GM23248 (cell line): ENCODE measurements at places on chromosomes 16 and 17. TPM values are rescaled to one million over a fixed set of nuclear protein-coding genes. Genes with fewer than 3 reads are reported as not detected.

The NTN1 gene
- polyA plus RNA-seq: 0.06 and 0.21 TPM in 2 replicates

The TOP2A gene
- 39.6 and 47.0 TPM in 2 replicates for polyA plus RNA-seq

The RAB11FIP4 gene
- polyA plus RNA-seq: 0.38 and 0.40 TPM in 2 replicates

The HOXB4 gene
- polyA plus RNA-seq: 0.54 and 1.2 TPM in 2 replicates

The WIPF2 gene
- polyA plus RNA-seq: 20.5 and 21.5 TPM in 2 replicates

The KRT31 gene
- polyA plus RNA-seq: not detected in 2 replicates

The NLK gene
- polyA plus RNA-seq: 3.8 and 4.1 TPM in 2 replicates

The CMTM1 gene
- 6.0 and 6.8 TPM in 2 replicates for polyA plus RNA-seq

The CHST6 gene
- 0.10 and 0.20 TPM in 2 replicates for polyA plus RNA-seq

The EPN3 gene
- 0.13 TPM in 1 of 2 replicates, not detected in the other for polyA plus RNA-seq

The KRT14 gene
- polyA plus RNA-seq: 0.90 and 0.93 TPM in 2 replicates

The KRT33B gene
- 1.0 and 1.2 TPM in 2 replicates for polyA plus RNA-seq

The IGFALS gene
- not detected in 2 replicates for polyA plus RNA-seq

The OTOP2 gene
- polyA plus RNA-seq: not detected in 2 replicates

The PPP1R1B gene
- polyA plus RNA-seq: not detected in 2 replicates

The ANKRD40CL gene
- not detected in 2 replicates for polyA plus RNA-seq

The PLD2 gene
- polyA plus RNA-seq: 11.9 and 12.3 TPM in 2 replicates
